ENCODE measurements at places on chromosomes 7 and 10.

DNA sequence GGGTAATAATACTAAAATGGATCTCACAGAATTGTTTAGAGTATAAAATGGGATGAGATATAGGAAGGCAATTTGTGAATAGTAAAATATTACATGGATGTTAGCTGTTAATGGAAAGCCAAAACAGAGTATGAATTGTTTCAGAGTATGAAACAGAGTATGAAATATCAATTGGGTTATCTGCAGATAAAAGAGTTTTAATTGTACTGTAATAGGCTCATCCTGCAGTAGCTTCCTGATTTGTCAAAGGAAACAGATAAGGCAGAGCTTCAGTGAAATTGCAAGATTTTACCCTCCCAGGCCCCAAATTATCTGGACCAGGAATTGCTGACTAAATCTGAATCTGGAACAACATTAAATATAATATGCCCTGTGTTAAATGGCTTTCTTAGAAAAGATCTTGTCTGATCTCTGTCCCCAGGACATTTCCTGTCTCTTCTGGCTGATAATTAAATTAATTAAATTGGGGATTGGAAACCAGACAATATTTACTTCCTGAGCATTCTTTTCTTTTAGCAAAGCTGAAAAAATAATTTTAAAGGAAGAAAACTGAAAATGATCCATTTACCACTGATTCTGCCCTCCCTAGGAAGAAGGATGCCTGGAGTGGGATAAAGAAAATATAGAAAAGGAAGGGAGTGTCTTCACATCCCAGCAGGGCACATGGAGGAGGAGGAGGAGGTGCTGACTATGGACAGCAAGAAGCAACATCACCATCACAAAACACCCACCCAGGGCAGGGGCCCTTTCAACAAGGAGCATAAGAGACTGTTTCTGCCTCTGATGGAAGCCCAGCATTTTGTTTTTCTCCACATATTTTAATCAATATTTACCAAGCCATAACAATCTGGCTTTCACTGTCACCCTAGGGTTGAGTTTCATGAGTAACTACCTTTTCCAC is 18.5 kb downstream of the PTN start:
- no peak for DNase-seq

GRCh38 chr7:36280840-36281812 is 108.5 kb upstream of the ANLN start:
- no peak for DNase-seq

DNA sequence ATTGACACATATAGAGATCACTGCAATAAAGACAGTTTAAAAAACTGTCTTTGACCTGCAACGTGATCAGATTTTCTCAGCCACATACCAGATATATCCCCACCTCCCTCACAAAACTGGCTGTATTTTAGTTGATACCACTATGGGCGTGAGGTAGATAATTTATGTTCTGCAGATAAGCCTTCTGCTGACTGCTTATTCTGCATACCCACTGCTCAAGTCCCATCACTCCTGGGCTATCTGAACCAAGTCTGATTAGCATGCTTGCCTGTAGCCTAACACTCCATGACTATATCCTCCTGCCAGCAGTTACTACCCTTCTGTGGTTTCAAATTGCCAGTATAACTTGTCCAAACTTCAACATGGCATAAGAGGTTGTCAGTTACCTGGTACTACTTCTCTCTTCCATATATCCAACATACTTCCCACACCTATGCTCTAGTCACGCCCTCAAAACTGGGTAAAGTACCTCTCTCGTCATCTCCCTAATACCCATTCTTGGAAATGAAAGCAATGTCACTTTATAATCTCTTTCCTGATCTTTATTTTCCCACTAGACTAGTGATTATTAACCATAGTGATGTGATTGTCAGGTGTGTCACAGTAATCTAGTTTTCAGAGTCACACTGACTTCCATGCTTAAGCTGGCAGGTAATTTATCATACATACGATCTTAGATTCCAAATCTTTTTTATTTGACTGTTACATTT is 70.7 kb downstream of the MALSU1 start:
- no peak for DNase-seq

GRCh38 chr10:44295644-44296241 is 89.2 kb downstream of the CXCL12 start:
- no peak for DNase-seq

- DNase-seq: no peak
Measured at GRCh38 chr10:92486637-92487036, 87.3 kb downstream of the IDE start.

GRCh38 chr7:100079024-100079560 is 2.4 kb downstream of the ZNF3 start:
- DNase-seq: no peak

- no peak for DNase-seq
Measured at GRCh38 chr10:44416021-44416771, 31.3 kb upstream of the CXCL12 start.

GRCh38 chr10:43421201-43421507 is 12.2 kb upstream of the HNRNPF start:
- no peak for DNase-seq

- no peak for DNase-seq
Measured at GRCh38 chr7:85011127-85011526, 175.7 kb downstream of the SEMA3D start.

DNA sequence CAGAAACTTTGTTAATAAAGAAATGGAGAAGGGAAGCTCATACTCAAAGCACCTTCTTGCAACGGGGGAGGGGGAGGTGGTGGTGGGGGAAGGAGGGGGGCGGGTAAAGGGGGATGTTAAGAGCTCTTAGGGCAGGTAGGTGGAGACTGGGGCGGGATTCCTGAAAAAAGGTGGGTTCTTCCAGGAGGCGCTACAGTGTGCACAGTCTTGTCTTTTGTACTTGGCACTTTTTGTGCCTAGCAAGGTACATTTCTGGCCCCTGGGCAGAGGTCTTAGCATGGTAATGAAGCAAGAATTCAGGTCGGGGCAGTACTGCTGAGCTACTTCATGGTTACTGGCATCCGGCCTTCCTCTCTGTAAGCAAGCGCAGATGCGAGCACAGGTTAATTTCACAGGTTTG is 15.2 kb upstream of the LAMB4 start:
- no peak for DNase-seq

DNA sequence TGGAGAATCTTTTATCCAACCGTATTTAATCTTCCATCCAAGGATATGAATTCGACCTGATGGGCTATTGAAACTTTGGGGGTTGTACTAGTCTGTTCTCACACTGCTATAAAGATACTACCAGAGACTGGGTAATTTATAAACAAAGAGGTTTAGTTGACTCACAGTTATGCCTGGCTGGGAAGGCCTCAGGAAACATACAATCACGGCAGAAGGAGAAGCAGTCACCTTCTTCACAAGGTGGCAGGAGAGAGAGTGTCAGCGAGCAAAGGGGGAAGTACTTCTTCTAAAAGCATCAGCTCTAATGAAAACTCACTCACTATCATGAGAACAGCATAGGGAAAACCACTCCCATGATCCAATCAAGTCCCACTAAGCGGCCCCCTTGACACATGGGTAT is 43.8 kb downstream of the EPDR1 start:
- DNase-seq: no peak

DNA sequence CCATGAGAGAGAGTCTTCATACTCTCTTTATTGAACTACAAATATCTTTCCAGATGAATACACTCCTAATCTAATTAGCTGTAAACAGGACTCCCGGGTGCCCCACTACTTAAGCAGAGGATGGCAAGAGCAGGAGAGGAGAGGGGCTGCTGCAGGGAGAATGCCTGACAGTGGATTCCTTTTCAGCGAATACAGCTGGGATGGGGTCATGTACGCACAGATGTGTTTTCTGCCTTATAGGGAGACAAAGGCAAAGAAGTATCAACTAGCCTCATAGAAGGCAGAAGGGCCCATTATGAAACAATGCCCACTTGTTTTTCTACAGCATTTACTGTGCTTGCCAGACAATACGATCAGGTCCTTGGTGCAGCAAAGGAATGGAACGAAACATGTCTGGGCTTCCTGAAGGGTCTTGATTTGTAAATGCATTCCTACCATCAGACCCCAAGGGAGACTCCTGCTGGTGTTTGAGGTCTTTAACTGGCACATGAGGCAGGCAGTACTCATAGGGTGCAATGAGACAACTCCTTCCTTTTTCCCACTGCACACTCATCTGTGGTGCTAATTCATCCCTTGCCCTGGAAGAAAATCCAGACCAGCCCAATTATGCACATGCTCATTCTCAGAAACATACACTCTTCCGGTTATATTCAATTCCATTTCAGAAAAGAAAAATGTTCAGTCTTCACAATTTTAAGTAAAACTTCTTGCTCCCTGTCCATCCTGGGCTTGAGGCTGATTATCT is 117.1 kb downstream of the AOAH start:
- no peak for DNase-seq

DNA sequence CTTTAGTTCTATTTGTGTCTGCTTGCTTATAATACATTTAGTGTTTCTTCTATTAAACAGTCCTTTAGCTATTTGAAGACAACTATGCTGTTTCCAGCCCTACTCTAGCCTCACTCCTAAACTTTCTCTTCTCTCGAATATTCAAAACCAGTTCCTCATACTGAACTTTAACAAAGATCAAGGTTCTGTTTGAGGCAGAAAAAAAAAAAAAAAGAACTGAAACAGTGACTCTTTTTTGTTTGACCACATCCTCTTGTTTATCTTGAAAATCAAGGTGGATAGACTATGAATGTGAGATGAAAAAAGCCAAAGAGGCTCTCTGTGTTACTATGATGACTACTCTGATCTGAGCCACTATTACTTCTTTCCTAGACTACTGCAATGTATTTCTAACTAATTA is 154.3 kb downstream of the ZNF365 start:
- no peak for DNase-seq

GRCh38 chr10:7318836-7319235 is 92.0 kb downstream of the SFMBT2 start:
- no peak for DNase-seq

DNA sequence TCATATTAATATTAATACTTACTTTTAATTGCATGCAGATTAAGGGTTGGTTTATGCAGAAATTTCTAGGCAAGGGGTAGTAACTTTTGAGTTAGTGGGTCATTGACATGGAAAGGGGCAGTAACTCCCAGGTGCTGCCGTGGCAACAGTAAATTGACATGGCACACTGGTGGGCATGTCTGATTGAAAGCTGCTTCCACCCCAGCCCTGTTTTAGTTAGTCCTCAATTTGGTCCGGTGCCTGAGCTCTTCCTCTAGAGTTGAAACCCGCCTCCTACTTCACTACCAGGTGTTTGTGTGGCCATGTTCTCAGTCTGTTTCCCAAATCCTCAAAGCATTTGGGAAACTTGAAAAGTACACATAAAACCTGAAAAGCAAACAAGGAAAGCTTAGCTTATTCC is 18.4 kb downstream of the CUZD1 start:
- DNase-seq: no peak

- peak; percentile 31 for DNase-seq
Measured at GRCh38 chr10:24465891-24466818, 257.2 kb downstream of the KIAA1217 start.

DNA sequence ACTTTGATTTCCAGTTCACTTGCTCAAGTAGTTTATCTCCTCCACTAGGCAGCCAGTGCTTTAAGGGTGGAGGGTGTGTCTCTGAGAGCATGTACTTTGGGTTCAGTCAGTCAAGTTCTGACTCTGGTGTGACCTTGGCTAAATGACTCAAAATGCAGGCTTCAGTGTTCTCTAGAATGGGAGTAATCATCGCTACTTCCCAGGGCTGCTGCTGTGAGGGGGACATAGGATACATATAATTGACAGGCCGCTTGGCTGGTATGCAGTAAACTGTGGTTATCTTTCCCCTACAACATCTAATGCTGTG is 3.5 kb downstream of the PTPRE start:
- DNase-seq: no peak

GRCh38 chr10:36349445-36350078 is 707.5 kb upstream of the FZD8 start:
- DNase-seq: no peak

- no peak for DNase-seq
Measured at GRCh38 chr10:23912884-23913404, 296.0 kb upstream of the KIAA1217 start.

DNA sequence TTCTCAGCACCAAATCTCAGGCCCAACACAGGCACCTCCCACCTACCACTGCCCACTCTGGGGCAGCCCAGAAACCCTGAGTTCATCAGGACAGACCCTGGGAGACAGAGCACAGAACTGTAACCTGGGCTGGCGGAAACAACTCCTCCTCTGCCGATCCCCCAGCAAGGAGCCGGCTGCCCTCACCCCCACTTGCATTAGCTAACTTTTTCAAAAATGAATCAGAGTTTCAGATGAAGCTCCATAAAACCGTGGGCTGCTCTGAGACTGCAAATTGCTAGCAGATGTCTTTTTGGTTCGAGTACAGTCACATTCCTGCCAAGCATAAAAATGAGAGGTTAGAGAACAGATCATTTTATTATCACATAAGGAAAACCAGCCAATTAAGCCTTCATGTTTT is 93.4 kb upstream of the PARD3 start:
- DNase-seq: no peak

GRCh38 chr7:30912986-30913811 is 1.5 kb downstream of the AQP1 start:
- DNase-seq: no peak

GRCh38 chr10:6191147-6191546 is 11.6 kb upstream of the PFKFB3 start:
- no peak for DNase-seq

DNA sequence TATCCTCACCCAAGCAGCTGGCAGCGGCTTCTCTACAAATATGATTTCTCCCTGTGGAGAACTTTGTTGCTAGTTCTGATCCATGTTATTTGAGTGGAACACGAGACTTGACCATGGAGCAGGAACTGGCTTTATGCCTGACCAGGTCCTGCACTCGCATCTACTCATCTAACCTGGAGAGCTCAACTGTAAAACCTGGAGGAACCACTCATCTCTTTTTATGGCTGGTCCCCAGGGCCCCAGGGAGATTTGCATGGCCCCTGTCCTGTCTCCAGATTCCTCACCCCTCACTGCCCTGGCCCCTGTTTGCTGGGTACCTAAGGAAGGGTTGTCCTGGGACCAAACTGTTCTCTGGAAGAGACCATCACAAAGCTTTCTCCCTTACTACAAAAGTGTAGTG is 16.0 kb downstream of the TCAF1 start:
- no peak for DNase-seq

DNA sequence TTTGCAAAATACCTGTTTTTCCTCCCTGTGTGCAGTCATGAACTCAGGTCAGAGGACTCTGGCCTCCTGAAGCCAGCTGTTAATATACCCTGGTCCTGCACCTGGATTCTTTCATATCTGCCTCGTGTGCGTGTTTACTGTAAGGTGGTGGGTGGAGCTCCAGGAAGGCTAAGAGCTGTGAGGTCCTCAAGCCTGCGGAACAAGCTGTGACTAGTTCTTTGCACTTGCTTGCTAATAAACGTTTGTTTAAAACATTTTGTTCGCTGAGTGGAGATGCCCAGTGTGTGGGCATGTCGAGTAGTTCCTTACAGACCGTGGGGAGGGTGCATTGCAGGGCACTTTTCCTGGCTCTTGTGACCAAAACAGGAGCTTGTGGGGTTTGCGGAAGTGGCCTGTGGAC is 139.0 kb downstream of the DOCK1 start:
- no peak for DNase-seq

- DNase-seq: no peak
Measured at GRCh38 chr10:287814-288213, 152.6 kb downstream of the ZMYND11 start.

Data from stimulated activated CD4-positive, alpha-beta T cell treated with anti-CD3 and anti-CD28 coated beads, Interleukin-2, amount 100 ng/mL, for 48 hours (primary cell).